ENCODE measurements at places on chromosomes 11 and 22.
A peak's percentile ranks its signal among the peaks of the same experiment; 100 is the strongest.

GRCh38 chr11:131595797-131596196, 225.4 kb downstream of the NTM start:
- no peak for DNase-seq

DNA sequence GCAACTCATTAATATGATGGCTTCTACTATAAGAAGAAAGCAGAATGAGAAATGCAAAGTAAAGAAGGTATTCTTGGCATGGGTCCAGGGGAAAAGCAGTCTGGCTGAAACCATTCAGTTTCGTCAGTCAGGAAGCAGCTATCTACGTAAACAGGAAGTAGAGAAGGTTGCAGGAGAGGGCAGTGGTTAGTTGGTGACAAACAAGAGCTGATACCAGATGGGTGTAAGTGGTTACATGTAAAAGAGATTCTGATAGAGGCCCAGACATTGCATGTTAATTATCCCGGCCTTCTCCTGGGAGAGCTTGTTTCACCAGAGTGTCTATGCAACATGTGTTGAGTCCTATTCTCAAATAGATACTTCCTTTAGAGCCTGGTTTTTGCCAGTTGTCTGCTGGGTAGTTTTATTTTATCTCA, 58.4 kb upstream of the PSMA1 start:
- DNase-seq = no peak

DNA sequence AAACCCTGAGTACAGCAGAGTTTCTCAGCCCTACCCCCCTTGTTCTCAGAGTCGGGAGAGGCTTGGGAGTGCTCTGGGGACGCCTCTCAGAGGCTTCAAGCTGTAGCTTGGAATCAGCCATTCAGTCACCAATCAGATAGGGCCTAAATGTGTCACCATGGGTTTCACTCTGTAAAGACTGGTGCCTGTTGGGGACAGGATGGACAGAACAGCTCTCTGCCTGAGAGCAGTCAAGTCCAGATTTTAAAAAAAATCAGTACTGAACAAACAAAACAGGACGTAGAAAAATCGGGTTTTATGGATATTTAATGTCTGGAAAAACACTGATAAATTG, 1.3 kb downstream of the FADD start:
- no peak for DNase-seq

- no peak for DNase-seq
These were observed 125.6 kb upstream of the SLC5A12 start for GRCh38 chr11:26847459-26847858.

- no peak for DNase-seq
These were observed 13.5 kb downstream of the ADORA2A start for GRCh38 chr22:24440718-24441405.

DNA sequence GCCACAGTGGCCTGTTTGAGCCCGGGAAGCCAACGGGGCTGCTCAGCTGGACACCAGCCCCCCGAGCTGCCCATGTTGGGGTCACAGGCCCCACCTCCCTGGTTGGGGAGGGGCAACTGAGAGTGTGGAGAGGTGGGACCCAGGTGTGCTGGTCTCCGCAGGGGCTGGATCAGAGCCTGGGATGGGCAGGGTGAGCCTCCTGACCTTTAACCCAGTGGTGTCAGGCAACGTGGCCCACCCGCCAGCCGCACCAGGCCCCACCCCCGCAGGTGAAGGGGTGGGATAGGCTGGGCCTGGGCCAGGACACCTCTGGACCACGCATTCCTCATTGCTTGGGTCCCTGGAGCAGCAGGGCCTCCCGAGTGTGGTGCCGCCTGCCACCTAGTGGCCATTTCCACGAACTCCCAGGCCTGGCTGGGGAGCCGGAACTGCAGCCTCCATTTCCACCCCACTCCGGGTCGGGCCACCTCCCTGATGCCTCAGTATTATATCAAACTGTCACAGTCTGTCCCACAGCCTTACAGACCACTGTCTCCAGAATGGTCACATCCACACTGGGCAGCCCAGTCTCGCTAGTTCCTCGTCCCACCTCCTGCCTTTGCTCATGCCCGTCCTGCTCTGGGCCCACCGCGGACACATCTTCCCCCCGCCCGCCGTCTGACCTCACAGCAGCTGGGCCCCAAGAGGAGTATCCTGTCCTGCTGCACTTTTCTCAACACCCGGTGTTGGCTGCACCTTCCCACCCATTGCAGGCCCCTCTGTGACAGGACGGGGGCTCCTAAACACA, 13.3 kb upstream of the PPP6R3 start:
- DNase-seq = peak; percentile 62
